ENCODE measurements at places on chromosomes 5 and 9.

GRCh38 chr9:98861781-98862504, 54.5 kb downstream of the GALNT12 start:
- no peak for DNase-seq

GRCh38 chr5:143008809-143009521, 238.8 kb downstream of the ARHGAP26 start:
- peak; percentile 68 for DNase-seq

- no peak for DNase-seq
Observed at GRCh38 chr9:5355817-5356216, 16.1 kb upstream of the RLN1 start.

DNA sequence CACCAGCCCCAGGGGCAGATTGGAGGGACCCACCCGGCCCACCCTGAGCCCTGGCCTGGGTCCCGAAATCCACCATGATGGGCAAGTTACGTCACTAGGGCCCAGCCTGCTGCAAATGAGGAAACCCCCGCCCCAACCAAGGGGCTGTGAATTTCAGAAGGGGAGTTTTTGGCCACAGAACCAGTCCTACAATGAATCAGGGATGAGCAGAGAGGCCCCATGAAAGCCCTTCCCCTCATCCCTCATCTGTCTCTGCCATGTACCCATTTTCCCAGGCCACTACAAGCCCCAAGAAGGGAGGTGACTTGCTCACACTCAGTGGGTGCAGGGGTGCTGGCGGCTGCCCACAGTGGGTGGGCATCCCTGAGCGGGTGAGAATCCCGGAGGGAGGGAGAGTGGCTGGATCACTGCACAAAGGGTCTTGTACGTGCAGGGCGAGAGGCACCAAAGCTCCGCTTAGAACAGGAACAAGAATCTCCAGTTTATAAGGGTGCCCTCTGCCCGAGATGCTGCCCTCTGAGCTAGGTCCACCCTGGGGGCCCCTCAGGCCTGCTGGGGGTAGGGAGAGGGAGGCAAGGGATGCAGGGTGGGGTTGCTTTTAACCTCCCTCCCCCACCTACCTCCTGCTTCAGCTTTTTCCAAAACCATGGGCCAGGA, 10.4 kb upstream of the TCF7 start:
- DNase-seq = no peak

DNA sequence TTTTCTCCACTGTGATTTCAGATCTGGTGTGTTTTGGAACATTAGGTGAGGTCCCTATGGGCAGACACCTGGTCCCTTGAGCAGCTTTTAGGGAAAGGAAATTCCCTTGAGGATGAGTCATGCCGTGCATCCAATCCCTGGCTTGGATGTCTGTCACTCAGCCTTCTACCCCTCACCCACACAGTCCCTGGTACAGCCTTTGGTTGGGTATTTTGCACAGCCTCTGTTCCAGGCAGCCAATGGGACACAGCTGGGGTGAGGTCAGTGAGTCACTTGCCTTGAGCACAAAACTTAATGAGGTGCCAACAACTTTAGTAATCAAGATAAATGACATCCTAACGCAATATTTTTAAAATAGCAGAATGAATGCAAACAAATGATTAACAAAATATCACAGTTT, 22.7 kb upstream of the SVEP1 start:
- no peak for DNase-seq

DNA sequence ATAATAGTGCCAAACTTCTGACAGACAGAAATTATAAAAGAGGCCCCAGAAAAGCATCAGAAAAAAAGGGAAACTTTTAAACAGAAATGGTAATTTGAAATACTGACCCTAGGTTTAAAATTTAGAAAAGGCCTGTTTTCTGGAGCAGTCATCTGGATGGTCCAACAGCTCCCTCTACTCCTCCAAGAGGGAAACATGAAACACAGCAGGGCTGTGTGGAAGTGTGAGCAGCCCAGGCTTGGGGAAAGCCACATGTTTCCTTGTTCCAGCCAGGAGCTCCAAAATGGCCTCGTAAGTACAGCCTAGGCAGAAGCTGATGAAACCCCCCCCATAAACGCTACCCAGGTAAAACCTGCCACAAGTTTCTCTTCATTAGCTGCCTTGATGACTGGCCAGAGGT, 499.3 kb upstream of the ADAMTS16 start:
- no peak for DNase-seq

- no peak for DNase-seq
Observed at GRCh38 chr9:3804103-3804502, 278.3 kb upstream of the RFX3 start.

DNA sequence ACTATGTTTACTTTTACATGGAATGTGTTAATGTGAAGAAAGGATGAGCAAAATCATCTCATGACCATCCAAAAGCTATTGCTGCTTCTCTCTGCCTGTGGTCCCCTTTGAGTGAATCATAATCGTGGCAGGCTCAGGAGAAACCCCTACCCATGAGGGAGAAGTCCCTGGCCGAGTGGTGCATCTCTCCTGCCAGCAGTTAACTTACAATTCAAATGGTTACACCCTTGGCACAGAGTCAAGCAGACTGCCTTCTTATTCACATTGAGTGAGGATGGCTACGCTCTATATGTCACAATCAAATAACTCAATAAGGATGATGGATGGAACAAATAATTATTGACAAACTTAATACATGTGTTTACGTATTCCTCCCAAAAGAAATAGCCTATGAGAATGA, 179.1 kb downstream of the FGF1 start:
- DNase-seq = no peak

DNA sequence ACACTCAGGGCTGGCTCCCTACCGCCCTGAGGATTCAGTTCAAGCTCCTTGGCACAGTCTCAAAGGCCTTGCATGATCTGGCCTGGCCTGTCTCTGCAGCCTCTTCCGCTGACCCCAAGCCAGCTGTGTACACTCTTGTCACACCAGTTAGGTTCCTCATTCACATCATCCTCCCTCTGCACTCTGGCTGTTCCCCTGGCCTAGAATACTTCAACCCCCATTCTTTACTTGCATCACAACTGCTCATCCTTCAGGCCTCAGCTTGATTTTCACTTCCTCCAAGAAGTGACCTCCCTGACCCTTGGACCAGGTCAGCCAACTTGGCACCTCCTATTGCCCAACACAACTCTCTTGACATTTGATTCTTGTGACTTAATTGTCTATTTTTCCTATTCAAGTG, 18.9 kb upstream of the PFDN1 start:
- no peak for DNase-seq

DNA sequence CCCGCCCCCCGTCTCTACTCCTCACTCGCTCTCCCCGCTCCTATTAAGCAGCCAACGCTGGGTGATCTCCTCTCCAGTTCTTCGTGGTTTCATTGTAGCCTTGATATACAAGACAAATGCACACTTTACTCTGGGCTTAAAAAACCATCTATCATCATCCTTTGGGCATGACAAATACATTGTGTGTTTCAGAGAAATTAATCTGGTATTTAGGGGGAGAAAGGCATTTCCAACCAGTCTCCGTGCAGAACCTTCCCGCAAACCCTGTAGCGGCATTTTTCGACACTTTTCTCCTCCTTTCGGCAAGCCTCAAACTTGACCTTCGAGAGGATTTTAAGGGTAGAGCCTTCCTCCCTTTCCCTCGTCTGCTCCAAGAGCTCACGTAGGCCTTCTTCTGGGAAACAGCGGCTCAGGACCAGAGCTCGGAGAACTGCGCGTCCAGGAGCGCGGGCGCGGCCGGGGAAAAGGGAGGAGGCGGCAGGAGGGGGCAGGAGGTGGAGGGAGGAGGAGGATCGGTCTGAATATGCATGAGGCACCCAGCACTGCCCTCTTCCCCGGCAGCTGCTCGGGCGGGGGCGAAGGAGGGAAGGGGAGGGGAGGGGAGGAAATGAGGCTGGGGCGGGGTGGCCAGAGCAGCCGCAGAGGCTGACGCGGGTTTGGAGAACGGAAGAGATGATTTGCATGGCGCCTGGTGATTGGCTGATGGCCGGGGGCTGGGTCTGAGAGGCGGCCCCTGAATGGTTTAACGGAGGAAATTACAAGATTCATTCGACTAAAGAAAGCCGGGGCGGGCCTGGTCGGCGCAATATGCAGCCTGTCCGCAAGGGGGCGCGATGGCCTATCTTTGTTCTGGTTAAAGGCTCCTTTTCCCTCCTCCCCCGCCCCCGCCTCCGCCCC, 127.5 kb downstream of the TMEM161B start:
- DNase-seq = peak; percentile 81

DNA sequence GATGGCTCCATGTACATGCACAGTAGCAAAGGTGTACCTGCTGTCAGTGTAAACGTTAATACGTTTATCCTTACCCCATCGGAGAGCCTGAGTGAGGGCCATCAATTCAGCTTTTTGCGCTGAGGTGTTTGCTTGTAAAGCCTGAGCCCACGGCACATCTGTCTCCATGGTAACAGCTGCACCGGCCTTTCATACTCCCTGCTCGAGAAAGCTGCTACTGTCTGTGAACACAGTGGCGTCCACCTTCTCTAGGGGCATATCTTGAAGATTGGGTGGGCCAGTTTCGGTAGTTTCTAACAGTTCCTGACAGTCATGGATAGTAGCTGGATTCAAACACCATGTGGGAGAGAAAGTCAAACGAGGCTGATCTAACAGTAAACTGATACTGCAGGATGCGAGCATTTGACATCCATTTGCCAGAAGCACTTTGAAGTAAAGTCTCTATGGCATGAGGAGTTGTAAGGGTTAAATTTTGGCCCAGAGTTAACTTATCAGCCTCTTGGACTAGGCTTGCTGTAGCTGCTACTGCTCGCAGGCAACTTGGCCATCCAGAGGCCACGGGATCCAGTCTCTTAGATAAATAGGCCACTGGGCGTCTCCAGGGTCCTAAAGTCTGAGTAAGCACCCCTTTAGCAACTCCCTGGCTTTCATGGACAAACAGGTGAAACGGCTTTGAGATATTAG, 21.0 kb upstream of the RHOBTB3 start:
- DNase-seq = no peak

GRCh38 chr5:126849101-126849678, 72.3 kb downstream of the LMNB1 start:
- no peak for DNase-seq

GRCh38 chr5:176816791-176817347, 6.5 kb downstream of the UNC5A start:
- DNase-seq = no peak

GRCh38 chr9:36263683-36264082, 5.4 kb upstream of the GNE start:
- DNase-seq = no peak

GRCh38 chr9:100082782-100083181, 16.0 kb downstream of the ERP44 start:
- no peak for DNase-seq

GRCh38 chr5:42908086-42908485, 96.4 kb upstream of the SELENOP start:
- DNase-seq = no peak

GRCh38 chr9:97842960-97843359, 10.1 kb upstream of the FOXE1 start:
- no peak for DNase-seq

DNA sequence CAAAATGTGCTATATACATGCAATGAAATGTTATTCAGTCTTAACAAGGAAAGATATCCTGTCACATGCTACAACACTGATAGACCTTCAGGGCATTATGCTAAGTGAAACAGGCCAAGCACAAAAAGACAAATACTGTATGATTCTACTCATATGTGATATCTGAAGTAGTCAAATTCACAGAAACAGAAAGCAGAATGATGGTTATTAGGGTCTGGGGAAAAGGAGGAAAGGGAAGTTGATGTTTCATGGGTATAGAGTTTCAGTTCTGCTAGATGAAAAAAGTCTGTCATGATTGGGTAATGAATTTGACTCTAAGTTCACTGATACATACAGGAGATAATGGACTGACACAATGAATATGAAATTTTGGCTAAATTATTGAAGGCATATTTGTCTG, 11.2 kb upstream of the RIC1 start:
- DNase-seq = no peak

DNA sequence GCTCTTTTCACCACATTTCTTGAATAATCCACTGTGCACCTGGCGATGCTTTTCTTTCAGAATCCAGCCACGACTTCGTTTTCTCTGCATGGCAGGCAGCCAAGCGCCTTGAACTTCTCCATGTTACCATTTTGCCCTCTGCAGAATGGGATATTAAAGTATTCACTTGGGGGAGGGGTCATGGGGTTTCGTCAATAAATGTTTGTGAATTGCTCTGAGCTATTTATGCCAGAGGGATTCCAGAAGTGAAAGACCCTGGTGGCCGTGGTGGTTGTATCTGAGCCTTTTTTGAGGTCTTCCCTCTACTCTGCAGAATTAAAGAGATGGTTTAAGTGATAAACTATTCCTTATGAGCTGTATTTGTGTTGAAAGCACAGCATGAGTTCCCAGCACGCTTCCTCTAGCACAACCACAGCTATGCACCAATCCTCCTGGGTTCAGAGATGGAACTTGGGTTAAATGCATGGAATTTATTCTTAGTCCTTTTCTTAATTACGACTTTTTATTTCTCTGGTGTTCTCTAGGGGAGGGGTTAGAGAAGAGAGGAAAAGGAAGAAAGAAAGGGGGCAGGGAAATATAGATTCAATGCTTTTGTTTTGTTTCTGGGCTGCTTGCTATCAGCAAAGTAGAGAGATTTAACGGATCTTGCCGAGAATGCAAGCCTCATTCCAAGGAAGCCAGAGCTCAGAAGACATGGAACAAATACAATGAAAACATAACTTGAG, 478.2 kb upstream of the TNC start:
- DNase-seq = no peak

DNA sequence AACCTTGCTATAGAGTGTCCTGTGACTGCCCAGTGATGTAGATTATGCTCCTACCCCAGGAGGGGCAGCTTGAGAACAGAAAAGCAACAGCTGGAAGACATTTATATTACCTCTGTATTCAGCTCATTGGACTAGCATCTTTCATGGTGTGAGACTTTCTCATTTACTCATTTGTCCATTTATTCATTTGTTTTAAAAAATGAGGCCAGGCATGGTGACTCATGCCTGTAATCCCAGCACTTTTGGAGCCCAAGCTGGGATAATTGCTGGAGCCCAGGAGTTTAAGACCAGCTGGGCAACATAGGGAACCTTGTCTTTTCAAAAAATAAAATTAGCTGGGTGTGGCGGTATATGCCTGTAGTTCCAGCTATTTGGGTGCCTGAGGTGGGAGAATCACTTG, 130.0 kb upstream of the LHFPL2 start:
- DNase-seq = no peak

- DNase-seq = no peak
Observed at GRCh38 chr5:179786861-179787260, 6.9 kb upstream of the LTC4S start.

DNA sequence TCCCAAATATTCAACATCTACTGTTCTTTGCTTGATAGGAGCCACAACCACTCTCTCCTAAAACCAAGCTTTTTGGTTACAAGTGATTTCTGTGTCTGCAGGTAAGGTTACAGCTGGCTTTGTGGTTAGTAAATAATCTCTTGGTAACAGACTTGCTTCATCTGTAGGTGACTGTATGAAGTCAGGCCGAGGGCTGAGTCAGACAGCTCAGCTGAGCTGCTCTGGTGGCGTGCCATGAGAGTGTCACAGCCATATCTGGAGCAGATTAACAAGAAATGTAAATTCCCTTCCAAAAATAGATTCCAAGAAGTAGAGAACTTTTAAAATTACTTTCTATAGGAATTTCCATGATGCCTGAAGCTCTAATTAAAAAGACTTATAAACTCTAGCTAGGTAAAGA, 23.7 kb upstream of the TAS2R1 start:
- DNase-seq = no peak

GRCh38 chr5:159897786-159898393, 18.4 kb upstream of the ADRA1B start:
- no peak for DNase-seq
